Thymus (tissue), 14 donors: ENCODE measurements at places on chromosomes 7 and 10.

DNA sequence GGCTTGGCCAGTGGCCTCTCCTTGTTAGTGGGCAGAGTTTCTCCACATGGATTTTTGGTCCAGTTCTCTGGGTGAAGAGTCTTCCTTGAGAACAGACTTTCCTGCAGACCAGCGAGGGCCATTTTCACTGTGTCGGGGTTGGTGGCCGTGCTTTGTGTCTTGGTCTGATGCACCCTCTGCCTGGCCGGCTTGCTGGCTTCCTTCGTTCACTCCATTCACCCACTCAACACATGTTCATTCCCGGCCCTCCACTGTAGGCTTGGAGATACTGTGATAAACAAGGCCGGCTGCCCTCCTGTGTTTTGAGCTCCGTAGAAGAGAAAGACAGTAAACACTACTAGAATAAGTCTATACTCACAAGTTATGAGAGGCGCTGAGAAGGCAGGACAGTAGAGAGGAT is 76.8 kb upstream of the BTBD16 start:
- no peak for DNase-seq

GRCh38 chr7:122255454-122255853 is 49.1 kb downstream of the FEZF1 start:
- DNase-seq = no peak

DNA sequence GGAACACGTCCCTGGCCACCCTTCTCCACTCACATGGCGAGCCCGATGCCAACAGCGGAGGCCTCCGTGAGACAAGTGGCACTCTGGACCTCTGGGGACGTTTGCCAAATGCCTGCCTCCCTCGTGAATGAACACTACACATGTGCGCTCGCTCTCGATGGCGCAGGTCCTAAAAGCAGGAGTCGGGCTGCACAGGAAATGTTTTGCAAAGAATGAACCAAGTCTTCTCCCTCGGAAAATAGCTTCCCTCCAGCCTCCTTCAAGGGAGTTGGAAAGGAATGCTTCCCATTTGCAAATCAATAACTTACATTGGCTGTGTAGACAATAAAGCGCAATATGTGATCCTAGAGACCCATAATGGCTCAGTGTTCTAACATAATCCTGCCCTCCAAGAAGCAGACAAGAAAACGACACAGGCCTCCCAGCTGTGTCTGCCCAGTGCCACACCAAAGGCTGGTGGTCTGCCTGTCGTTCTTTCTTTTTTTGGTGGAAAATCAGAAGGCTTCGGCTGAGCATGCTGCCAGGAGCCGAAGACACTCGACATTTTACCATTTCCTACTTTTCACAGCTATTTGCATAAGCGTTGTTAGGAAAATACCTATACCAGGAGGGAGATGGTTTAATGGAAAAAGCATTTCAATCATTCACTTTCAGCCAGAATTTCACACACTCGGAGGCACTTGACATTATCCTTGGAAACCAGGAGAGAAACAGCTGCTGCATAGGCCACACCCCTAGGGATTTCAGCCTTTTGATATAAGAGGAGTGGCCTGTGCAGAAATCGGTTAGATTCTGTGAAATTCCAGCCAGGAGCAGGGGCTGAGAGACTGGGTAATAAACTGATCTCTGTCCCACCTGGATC is 38.4 kb downstream of the ATXN7L1 start:
- no peak for DNase-seq

GRCh38 chr10:99497343-99498025 is 35.3 kb upstream of the NKX2-3 start:
- DNase-seq = no peak

GRCh38 chr10:53430127-53430891 is 657.7 kb upstream of the MBL2 start:
- DNase-seq = no peak

- DNase-seq = no peak
Observed at GRCh38 chr10:23535381-23535780, 96.5 kb downstream of the OTUD1 start.

DNA sequence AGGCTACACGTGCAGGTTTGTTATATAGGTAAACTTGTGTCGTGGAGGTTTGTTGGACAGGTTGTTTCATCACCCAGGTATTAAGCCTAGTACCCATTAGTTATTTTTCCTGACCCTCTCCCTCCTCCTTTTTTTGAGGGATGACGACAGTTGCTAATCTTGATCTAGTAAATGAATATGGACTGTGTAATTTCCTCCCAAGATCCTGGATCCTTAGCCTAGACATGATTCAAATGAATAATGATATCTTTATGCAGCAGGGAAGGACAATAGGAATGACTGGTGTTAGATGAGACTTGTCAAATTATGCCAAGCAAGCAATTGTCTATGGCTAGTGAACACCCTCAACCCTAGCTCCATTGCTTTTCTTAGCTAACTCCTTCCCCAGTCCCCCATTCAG is 156.2 kb downstream of the PLPP4 start:
- no peak for DNase-seq

DNA sequence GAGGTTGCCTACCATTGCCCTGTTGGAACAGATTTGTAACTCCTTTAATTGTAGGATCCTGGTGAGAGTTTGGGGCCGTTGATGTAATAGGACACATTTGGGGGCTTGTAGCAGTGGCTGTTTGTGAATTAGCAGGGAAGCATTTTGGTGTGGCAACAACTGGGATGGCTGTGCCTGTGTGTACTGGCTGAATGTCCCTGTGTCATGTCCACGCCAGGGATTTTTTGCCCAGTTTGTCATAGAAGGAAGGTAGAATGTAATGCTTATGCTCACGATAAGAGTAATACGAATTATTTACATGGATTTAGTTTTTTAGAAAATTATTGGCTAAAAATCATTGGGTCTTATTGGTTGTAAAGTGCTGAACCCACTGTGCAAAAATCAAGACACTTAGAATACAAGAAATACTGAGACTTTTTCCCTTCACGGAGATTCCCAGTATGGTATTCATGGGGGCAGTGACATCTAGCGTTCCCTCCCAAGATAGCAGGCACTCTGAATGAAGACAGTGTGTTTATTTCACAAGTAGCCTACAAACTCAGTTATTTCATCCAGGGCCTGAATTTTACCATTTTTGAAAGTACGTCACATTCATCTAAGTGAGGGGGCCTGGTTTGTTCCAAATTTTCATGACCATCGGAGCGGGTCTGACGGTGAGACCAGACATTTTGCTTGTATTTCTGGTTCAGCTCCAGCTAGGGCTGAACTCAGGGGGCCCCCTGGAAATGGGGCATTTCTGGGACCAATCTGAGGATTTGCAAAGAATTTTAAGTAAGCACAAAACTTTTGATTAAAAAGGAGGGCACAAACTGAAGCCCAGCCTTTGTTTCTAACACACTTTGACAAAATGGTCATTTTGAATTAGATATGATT is 74.7 kb downstream of the CACNB2 start:
- DNase-seq = peak; percentile 25

- DNase-seq = no peak
Observed at GRCh38 chr7:2393706-2394105, 9.7 kb upstream of the CHST12 start.

- DNase-seq = no peak
Observed at GRCh38 chr7:2522780-2523433, 3.3 kb downstream of the LFNG start.

DNA sequence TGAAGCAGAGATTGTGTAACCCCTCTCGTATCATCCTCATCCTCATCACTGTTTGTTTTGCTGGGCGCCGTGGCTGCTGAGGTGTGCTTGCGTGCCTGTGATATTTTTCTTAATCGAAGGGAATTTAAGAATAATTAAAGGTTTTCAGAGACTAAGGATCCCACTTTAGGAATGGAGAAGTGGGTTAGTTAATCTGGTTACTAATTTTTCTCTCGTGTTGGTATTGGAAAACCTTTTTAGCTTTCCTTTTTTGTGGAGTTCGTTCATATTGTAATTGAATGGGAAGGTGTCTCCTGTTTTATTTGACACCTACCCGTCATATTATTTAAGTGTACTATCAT is 1.3 kb downstream of the UBN2 start:
- DNase-seq = no peak

DNA sequence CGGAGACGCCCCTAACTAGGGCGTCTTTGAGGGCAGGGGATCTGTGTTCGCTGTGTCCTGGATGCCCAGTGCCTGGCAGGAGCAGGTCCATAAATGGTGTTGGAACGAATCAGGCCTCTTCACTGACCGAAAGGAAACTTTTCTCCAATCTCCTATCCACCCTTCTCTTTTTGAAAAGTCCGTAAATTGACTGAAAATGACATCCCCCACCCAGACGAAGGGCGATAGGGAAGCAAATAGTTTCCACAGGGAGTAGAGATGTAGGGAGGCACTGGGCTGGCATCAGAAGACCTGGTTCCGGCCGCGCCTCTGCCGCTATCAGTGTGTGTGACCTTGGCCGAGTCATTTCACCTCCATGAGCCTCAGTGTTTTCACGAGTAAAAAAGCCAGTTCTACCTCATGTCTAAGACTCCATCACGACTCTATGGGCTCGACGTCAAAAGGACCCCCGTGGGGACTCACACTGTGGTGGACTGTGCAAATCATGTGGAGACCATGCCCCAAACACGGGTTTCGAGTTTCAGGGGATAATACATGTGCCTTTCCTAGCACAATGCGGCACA is 497 bp upstream of the RAB11FIP2 start:
- no peak for DNase-seq

- DNase-seq = no peak
Observed at GRCh38 chr7:38070718-38071117, 107.3 kb upstream of the STARD3NL start.

- DNase-seq = no peak
Observed at GRCh38 chr7:132181946-132182685, 394.2 kb downstream of the PLXNA4 start.

- no peak for DNase-seq
Observed at GRCh38 chr10:95273393-95274312, 17.1 kb downstream of the PDLIM1 start.

- DNase-seq = no peak
Observed at GRCh38 chr10:133044401-133044811, 43.3 kb upstream of the ADGRA1 start.

GRCh38 chr10:3781468-3782145 is 3.4 kb downstream of the KLF6 start:
- DNase-seq = no peak

- no peak for DNase-seq
Observed at GRCh38 chr10:87816163-87816897, 1.7 kb downstream of the ATAD1 start.

- DNase-seq = peak; percentile 7
Observed at GRCh38 chr10:5413012-5413938, 918 bp downstream of the NET1 start.

- no peak for DNase-seq
Observed at GRCh38 chr7:121204537-121204936, 124.3 kb upstream of the WNT16 start.

- DNase-seq = no peak
Observed at GRCh38 chr10:6461961-6462360, 118.1 kb downstream of the PRKCQ start.

DNA sequence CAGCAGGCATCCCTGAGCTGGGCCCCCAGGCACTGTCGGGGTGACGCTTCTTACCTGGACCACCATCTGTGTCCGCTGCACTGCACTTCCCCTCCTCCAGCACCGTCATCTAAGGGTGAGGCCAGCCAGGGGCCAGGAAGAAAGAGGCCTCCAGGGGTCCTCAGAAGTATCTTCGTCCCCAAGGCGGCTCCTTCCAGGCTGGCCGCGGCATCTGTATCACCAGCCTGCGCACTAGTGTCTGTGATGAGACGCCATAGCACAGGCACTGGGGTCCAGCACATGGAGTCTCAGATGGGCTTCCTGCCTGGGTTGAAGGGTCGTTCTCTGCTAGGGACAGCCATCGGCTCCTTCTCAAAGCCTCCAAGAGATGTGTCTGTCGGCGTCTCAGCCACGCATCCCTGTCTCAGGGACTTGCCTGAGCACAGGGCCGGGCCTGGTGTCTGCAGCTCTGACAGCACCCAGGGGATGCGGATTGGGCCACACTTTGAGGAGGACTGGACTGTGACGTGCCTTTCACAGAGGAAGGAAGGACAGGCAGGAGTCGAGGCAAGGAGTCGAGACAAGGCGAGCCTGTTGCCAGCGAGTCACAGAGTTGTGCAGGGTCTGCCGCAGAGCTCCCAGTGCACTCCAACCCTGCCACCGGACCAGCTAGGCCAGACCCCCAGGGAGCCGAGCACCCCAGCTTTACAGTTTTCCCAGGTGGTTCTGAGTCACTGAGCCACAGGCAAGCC is 101.5 kb upstream of the DIP2C start:
- no peak for DNase-seq

DNA sequence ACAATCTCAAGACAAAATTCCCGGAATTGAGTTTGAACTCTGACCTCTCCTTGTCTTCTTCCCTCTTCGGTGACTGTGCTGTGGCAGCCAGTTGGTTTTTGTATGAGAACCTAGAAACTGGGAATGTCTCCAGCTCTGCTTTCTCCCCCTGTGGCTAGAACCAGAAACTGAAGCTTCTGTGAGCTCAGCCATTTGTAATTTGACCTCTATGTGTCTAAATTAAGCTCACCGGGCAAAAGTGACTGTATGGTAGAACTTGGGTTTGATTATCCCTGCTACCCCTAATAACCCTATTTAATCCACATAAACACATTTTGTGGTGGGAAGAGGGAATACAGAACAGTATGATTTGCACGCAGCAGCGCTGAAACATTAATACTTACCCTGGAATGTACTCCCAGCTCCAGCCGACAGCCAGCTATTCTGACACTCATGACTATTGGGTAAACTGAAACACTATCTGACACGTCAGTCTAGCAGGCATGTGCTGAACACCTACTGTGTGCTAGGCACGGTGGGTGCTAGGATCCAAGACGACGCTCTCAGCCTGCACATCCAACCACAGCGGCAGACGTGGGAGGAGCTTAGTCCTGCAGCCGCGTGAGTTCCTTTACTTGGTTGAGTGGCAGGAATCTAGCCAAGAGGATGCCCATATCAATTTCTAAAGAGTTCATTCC is 324.8 kb downstream of the SFMBT2 start:
- no peak for DNase-seq

- DNase-seq = no peak
Observed at GRCh38 chr7:113371416-113372043, 253.2 kb upstream of the SMIM30 start.

GRCh38 chr7:43868681-43869005 is 674 bp downstream of the MRPS24 start:
- DNase-seq = no peak

- DNase-seq = no peak
Observed at GRCh38 chr10:132229834-132230556, 43.2 kb downstream of the DPYSL4 start.

GRCh38 chr7:44280636-44280992 is 44.8 kb downstream of the CAMK2B start:
- DNase-seq = no peak

- no peak for DNase-seq
Observed at GRCh38 chr10:30063099-30063498, 3.7 kb upstream of the JCAD start.

- DNase-seq = no peak
Observed at GRCh38 chr10:21534604-21535493, 817 bp downstream of the MLLT10 start.

GRCh38 chr10:124409696-124410095 is 9.0 kb downstream of the OAT start:
- DNase-seq = no peak

GRCh38 chr7:131507592-131508331 is 48.7 kb downstream of the PODXL start:
- DNase-seq = peak; percentile 60

DNA sequence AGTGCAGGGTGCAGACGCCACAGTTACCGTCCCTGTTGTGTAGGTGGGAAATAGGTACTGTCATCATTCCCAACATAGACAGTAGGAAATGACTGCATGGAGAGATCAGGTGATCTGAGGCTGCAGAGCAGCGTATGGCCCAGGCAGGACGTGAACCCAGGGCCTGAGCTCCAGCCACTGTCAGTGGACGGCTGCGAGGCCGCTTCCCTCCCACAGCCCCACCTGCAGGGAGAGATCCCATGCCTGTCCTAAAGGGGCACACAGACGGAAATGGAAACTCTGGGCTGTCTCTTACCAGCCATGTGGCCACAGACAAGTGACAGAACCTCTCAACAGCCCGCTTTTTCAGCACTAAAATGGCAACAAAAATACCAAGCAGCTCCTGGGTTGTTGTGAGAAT is 44.5 kb upstream of the MNX1 start:
- DNase-seq = no peak
